ENCODE measurements at places on chromosomes 5 and 9.

DNA sequence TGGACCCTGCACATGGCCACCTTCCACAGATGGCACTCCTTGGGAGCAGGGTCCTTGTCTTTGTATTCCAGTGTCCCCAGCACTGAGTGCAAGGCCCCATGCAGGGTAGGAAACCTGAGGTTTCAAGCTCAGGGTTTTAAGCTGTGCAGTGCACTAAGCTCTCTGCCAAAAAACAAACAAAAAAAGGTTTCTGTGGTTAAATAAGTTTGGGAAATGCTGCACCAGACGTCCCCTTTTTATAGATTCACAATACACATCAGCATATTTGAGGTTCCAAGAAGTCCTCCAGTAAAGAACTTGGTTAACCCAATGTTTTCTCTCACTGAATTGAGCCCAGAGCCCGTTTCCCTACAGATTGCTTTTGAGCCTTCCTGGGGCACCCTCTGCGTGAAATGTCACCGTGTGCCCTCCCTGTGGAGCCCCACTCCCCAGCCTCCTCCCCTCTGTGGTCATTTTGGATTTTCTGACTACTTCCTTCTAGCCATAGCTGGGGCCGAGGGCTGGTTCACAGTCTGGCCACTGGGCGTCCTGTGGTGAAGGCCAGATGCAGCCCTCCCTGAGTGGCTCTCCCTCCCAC lies 17.1 kb downstream of the DELE1 start:
- DNase-seq = peak; percentile 87

DNA sequence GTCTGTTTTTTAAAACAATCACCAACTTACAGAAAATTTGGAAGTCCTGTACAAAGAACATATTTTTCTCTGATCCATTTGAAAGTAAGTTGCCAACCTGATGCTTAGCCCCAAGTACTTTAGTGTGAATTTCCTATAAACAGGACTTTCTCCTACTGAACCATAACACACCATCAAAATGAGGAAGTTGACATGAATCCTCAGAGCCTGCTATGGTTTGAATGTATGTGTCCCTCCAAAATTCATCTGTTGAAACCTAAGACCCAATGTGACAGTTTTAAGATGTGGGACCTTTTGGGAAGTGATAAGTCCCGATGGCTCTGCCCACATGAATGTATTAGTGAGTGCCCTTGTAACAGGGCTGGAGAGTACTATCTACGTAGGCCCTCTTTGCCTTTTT lies 6.4 kb upstream of the ACOT12 start:
- no peak for DNase-seq

DNA sequence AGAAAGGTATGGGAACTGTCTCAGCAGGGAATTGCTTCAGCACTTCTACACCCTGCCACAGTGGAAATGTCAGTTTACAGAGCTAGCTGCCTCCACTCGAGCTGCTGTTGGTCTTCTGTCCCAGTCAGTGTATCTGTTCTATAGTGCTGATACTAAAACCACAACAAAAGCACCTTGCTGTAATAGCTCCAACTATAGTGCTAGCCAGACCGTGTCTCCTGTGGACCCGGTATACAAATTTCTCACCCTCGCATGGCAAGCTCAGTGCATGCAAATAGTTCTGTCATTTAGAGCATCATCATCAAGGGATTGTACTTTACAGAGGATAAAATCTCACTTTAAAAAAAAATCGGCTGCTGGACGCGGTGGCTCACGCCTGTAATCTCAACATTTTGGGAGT lies 51.5 kb upstream of the IQGAP2 start:
- no peak for DNase-seq

DNA sequence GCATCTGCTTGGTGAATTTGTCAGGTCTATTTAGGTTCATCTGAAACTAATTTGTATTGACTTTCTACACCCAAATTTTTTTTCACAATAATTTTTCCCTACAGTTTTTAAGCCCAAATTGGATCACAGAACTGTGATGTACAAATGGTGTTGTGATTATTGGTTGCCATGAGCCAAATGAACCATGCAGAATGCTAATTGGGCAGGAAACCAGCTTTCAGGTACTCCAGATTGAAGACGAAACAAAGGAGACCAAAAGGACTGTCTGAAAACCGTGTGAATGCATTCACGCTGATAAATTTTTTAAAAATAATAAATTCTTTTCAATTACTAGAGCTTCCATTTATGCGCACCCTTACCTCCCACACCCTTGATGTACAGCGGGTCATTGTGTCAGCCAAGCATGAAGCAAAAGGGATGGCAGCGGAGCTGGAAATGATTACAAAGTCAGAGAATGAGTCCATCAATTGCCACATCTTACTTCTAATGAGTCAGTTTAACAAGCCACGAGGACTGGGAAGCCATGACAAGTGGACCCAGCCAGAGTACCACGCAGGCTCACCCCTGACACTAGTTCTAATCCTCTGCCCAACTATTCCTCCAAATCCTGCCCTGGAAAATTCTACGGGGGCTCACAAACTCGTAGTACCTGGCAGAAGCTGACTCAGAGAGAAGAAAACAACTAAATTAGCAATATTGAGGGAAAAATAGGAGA lies 66.5 kb downstream of the SEMA6A start:
- no peak for DNase-seq

DNA sequence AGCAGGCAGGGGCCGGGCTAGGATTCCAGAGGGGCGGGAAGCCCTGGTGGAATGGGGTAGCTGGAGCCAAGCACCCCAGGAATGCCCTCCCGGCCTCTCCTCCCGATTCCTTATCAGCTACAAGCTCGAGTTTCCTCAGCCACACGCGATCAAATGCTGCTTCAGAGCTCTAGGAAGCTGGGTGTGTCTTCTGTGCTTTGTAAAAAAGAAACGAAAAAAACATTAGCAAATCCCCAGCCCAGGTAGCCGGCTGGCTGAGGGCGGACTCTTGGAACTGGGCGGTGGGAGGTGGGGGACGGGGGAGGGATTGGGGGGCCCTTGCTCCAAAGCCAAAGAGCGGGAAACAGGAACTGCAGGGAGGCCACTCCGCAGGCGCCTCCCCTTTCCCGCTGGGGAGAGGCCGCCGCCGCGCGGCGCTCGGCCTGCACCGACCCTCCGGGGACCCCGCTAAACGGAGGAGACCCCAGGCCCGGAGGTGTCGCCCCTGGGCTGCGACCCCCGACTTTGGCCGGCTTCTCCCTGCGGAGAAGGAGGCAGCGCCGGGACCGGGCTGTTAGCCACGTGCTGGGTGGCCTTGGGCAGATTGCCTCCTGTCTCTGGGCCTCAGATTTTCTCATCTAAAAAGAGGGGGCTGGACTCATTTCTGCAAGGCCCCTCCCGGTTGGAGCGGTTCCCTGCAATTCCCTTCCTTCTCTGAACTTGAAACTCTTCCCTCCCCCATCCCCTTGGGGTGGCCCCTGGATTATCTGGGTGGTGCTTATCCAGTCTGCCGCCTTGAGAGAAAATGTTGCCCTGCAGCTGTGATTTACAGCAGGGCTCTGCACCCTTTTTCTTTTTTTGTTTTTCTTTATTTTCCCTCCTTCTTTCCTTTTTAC lies 40.9 kb upstream of the FABP6 start:
- DNase-seq = peak; percentile 40
